Right lobe of liver (tissue), 6 donors: ENCODE measurements at places on chromosomes 6 and 20.

DNA sequence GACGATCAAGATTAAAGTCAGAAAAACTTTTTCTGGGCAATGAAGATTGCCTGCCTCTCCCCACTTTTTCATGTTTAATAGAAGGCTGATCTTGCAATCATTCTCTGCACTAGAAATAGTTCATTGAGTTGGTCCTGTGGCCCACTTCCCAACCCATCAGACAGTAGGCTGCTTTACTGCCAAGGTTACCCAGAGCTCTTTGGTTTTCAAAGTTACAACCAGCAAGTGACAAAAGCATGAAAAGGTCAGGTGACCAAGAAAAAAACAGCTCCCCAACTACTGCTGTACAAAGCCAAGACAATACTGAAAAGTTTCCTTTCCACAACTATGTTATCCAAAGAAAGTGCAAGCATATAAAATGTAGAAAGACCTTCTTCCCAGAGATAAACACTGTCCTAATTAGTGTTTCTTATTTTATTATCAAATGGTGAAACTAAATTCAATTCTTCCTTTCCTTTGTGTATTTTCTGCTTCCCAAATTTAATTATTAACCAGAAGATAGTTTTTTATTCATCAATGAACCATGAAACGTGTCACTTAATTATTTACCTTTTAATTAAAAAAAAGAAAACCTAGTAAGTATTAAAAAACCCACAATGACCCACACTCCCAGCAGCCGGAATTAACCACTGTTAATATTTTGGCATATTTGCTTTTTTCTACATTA, 16.6 kb downstream of the DNAAF9 start:
- no peak for DNase-seq

DNA sequence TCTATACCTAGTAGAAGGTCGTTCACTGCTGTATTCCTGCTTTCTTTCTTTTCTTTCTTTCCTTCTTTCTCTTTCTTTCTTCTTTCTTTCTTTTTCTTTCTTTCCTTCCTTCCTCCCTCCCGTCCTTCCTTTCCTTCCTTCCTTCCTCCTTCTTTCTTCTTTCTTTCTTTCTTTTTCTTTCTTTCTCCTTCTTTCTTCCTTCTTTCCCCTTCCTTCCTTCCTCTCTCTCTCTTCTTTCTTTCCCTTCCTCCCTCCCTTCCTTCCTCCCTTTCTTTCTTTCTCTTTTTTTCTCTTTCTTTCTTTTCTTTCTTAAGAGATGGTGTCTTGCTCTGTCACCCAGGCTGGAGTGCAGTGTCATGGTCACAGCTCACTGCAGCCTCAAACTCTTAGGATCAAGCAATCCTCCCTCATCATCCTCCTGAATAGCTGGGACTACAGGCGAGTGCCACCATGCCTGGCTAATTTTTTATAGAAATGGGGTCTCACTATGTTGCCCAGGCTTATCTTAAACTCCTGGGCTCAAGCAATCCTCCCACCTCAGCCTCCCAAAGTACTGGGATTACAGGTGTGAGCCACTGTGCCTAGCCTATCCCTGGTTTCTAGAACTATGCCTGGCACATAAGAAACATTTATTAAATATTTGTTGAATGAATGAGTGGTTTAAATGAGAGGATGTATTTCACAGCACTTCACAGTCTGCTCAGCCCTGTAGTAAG, 2.6 kb upstream of the DNPH1 start:
- DNase-seq: no peak

DNA sequence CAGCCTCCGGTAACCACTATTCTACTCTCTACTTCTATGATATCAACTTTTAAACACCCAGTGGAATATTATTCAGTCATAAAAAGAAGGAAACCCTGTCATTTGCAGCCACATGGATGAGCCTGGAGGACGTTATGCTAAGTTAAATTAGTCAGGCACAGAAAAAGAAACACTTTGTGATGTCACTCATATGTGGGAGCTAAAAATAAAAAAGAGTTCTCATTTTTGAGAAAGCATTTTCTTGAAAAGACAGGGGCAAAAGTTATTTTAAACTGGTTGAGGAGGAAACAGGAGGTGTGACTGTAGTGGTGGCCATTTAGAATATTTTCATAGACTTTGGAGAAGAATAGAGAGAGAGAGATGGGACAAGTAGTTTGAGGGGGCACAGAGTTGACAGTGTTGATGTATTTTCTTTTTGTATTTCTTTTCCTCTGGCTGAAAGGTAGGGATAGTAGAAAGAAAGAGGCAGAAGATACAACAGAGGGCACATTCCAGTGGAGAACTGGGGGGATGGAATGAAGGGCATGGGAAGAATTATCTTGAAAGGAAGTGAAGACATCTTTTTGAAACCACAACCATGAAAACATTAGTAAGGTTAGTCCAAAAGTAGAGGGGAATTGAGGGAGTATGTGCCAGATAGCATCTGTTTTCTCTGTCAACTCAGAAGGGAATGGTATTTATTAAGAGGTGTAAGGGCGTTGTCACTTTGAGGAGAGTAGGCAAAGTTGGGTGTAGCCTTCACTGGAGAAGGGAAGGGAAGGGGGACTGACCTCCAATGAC, 181.3 kb upstream of the GMDS start:
- DNase-seq: no peak

- no peak for DNase-seq
Observed at GRCh38 chr6:76694795-76695194, 622.3 kb upstream of the IMPG1 start.

GRCh38 chr6:71103130-71103529, 146.3 kb upstream of the B3GAT2 start:
- no peak for DNase-seq

DNA sequence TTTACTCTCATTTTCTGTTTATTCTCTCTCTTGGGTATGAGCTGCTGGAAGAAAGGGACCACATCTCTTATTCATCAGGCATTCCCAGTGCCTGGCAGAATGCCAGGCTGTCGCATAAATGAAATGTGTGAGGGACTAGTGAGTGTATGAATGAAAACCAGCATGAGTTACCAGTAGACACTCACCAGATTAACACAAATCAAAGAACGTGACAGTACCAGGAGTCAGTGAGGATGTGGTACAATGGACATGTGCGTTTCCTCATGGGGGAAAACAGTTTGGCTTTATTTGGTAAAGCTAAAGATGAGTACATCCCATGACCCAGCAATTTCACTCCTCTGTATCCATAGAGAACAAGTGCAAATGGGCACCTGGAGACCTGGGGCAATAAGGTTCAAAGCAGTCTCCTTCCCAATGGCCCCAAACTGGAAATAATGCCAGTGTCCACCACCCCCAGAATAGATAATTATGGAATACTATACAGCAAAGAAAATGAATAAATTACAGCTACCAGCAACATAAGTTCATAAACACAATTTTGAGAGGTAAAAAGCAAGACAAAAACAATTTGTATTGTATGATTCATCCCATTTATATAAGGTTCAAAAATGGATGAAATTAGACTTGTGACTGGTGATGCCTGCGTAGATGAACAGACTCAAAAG, 93.3 kb downstream of the CDH22 start:
- DNase-seq: no peak

- DNase-seq: no peak
Observed at GRCh38 chr6:104613416-104614001, 246.2 kb downstream of the HACE1 start.
